Chondrocyte (in vitro differentiated cells): ENCODE measurements at places on chromosomes 4 and X. TPM values are rescaled to one million over a fixed set of nuclear protein-coding genes. Genes with fewer than 3 reads are reported as not detected.

The COX7B2 gene
- not detected in 3 replicates for total RNA-seq

The COX18 gene
- 13.2 to 18.6 TPM (median 14.5 TPM) in 3 replicates for total RNA-seq

The TMEM31 gene
- total RNA-seq = not detected in 3 replicates

The WAS gene
- total RNA-seq = 0.24 to 1.3 TPM (median 0.37 TPM) in 3 replicates

The NXT2 gene
- total RNA-seq = 9.5 to 15.8 TPM (median 9.8 TPM) in 3 replicates

DNA sequence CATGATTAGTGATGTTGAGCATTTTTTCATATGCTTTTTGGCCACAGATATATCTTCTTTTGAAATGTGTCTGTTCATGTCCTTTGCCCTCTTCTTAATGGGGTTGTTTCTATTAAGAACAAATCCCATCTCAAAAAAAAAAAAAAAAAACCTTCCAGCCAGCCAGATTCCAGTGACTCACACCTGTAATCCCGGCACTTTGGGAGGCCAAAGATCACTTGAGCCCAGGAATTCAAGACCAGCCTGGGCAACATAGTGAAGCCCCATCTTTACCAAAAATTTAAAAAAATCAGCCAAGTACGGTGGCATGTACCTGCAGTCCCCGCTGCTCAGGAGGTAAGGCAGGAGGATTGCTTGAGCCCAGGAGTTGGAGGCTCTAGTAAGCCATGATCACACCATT, 5.1 kb downstream of the RAB33B start:
- no peak overlapping the region for H3K4me3 ChIP-seq
- no peak for DNase-seq
- H3K27me3 ChIP-seq = no peaks in the 10 kb centered on the region
- H3K4me1 ChIP-seq = peaks cover 71% of the 10 kb centered on the region
- peak overlapping the region; percentile 49 for H3K27ac ChIP-seq
- no peaks in the 10 kb centered on the region for H3K36me3 ChIP-seq

GRCh38 chr4:70901607-70901983, 574 bp upstream of the MOB1B start:
- H3K27ac ChIP-seq = peak overlapping the region; percentile 88
- no peaks in the 10 kb centered on the region for H3K27me3 ChIP-seq
- peak overlapping the region; percentile 95 for H3K4me3 ChIP-seq
- H3K36me3 ChIP-seq = peaks cover 3% of the 10 kb centered on the region
- DNase-seq = no peak

GRCh38 chr4:82428526-82428968, 1.7 kb downstream of the HNRNPDL start:
- H3K4me1 ChIP-seq = peaks cover 67% of the 10 kb centered on the region
- H3K4me3 ChIP-seq = peak overlapping the region; percentile 99
- H3K27ac ChIP-seq = peak overlapping the region; percentile 100
- no peak for DNase-seq
- H3K36me3 ChIP-seq = peaks cover 50% of the 10 kb centered on the region

DNA sequence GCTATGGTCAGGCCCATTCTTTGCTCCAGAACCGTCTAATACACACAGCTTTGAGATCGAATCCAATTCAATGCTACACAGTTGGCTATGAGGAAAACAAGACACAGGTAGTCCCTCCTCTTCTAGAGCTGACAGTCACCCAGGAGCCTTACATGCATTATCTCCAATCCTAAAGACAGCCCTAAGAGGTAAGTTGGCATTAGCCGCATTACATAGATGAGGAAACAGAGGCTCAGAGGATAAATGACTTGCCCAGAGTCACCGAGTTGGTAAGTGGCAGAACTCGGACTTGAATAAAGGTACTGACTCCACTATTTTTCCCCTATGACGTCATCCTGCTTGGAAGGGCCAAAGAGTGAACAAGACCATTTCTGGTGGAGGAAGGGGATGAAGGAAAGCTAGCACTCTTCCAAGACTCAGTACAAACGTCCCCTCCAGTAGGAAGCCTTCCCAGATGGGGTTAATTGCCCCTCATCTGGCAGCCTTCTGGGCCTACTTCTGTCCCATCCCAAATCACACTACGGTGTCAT, 8.5 kb downstream of the IQSEC2 start:
- H3K27ac ChIP-seq = no peak overlapping the region
- DNase-seq = no peak
- no peaks in the 10 kb centered on the region for H3K36me3 ChIP-seq
- no peak overlapping the region for H3K4me3 ChIP-seq
- H3K27me3 ChIP-seq = no peaks in the 10 kb centered on the region
- no peaks in the 10 kb centered on the region for H3K4me1 ChIP-seq

DNA sequence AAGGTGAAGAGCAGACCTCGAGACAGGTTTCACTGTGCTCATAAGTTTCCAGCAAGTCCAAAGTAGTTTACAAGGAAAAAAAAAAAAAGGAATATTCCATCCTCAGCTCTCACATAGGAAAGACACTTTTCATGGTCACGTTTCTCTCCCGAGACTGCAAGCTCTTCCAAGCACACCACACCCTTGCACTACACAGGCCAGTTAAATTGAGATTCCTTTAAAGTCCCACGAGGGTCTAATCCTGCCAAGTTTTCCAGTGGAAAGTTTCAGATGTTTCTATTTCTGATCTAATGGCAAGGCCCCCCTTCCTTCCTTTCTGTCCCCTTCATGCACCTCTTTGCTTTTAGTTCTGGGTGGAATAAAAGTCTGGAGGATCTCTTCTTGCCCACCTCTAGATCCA, 67.9 kb upstream of the PCDH19 start:
- no peaks in the 10 kb centered on the region for H3K36me3 ChIP-seq
- no peaks in the 10 kb centered on the region for H3K27me3 ChIP-seq
- no peak for DNase-seq
- H3K27ac ChIP-seq = no peak overlapping the region
- peaks cover 5% of the 10 kb centered on the region for H3K4me1 ChIP-seq

- no peaks in the 10 kb centered on the region for H3K4me1 ChIP-seq
- DNase-seq = no peak
- H3K4me3 ChIP-seq = no peak overlapping the region
- H3K36me3 ChIP-seq = peaks cover 8% of the 10 kb centered on the region
These were observed 29.3 kb downstream of the MMGT1 start for GRCh38 chrX:135944486-135944885.

GRCh38 chrX:6071731-6072130, 156.9 kb downstream of the NLGN4X start:
- no peaks in the 10 kb centered on the region for H3K36me3 ChIP-seq
- H3K4me3 ChIP-seq = no peak overlapping the region
- H3K27ac ChIP-seq = no peak overlapping the region
- H3K27me3 ChIP-seq = no peaks in the 10 kb centered on the region
- H3K4me1 ChIP-seq = no peaks in the 10 kb centered on the region
